Urothelium cell line (cell line): ENCODE measurements at places on chromosomes 2 and 18.

GRCh38 chr2:110858135-110858725, 125.9 kb downstream of the ACOXL start:
- DNase-seq, result no peak

GRCh38 chr18:70074116-70074515, 126.4 kb upstream of the CD226 start:
- DNase-seq, result no peak

- DNase-seq, result no peak
These were observed 146.6 kb downstream of the ZNF516 start for GRCh38 chr18:76348267-76349066.

DNA sequence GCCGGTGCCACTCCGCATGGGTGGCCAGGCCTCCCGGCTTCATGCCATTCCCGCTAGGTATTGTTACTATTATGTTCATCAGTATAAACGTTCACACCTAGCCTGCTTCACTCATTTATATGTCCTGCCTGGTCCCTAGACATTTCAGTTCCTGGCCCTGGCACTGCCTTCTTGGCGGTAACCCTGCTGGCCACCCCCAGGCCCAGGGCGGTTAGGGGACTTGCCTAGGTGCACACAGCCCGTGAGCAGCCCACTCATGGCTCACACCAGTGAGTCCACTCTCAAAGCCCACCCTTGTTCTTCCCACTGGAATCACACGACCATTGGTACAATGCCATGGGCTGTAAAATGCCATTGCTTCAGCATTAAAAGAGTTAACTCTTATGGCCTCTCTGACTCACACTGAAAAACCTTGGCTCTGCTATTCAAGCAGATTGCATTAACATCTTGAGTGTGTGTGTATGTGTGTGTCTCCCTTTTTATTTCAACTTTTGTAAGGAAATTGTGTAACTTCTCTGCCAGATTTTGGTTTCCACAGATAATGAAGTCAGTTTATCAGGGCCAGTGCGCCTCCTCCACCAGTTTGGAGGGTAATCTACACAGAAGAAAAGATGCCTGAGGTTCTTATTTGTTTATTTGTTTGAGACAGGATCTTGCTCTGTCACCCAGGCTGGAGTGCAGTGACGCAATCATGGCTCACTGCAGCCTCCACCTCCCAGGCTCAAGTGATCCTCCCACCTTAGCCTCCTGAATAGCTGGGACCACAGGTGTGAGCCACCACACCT, 74.2 kb downstream of the RAB31 start:
- DNase-seq, result peak; percentile 56

GRCh38 chr2:120896901-120897300, 161.2 kb downstream of the GLI2 start:
- no peak for DNase-seq

GRCh38 chr2:29762239-29762638, 159.1 kb downstream of the ALK start:
- DNase-seq, result no peak

GRCh38 chr2:214293593-214293992, 117.3 kb upstream of the VWC2L start:
- DNase-seq, result no peak

GRCh38 chr2:117551858-117552257, 262.6 kb upstream of the DDX18 start:
- DNase-seq, result no peak

GRCh38 chr2:16664052-16664731, 1.4 kb downstream of the CYRIA start:
- no peak for DNase-seq

DNA sequence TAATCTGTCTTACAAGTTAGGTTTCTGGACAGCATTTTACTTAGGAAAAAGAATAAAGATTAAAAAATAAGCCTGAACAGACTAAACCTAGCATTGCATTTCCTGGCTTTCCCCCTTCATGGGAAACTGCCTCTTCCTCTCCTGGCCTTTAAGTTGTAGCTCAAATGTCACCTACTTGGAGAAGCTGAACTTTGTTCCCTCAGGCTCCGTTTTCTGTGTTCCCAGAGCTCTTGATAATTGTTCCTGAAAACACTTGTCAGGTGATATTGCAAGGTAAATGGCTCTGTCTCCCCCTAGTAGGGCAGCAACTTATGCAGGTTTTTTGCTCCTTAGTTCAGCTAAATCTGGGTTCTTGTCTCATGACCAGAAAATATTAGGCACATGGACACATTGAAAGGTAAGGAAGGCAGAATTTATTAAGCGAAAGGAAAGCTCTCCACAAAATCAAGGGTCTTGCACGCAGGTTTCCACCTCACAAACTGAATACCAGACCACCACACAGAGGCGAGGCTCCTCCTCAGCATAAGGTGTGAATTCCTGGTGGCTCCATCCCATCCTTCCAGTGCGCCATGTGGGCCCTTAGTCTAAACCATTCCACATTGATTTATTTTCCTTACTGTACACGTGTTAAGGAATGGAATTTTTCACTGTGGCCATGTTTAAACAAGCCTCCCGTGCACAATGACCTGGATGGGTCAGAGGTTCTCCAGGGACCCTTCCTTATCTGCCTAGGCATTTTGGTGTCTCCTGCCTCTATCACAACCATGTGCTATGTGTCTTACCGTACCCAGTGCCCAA, 229.3 kb downstream of the HNMT start:
- no peak for DNase-seq

DNA sequence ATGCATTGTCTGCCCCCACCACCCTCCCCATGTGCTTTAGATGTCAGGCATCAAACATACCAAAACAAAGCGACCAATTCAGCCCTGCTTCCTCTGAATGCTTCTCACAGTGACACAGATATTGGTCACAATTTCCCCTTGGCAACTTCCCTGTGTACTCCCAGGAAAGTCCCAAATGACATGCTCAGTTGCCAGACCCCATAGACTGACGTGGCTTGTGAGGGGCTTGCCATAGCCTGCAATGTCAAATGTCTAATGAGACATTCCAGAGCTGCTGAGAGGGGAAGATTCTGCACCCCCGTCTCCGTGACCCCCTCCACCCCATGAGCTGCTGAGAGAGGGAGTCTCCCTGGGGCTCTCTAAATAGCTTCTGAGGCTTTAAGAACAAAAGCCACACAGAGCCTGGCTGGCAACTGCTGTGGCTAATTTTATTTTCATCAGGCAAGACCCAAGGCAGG, 47.3 kb downstream of the RFTN2 start:
- DNase-seq, result no peak

DNA sequence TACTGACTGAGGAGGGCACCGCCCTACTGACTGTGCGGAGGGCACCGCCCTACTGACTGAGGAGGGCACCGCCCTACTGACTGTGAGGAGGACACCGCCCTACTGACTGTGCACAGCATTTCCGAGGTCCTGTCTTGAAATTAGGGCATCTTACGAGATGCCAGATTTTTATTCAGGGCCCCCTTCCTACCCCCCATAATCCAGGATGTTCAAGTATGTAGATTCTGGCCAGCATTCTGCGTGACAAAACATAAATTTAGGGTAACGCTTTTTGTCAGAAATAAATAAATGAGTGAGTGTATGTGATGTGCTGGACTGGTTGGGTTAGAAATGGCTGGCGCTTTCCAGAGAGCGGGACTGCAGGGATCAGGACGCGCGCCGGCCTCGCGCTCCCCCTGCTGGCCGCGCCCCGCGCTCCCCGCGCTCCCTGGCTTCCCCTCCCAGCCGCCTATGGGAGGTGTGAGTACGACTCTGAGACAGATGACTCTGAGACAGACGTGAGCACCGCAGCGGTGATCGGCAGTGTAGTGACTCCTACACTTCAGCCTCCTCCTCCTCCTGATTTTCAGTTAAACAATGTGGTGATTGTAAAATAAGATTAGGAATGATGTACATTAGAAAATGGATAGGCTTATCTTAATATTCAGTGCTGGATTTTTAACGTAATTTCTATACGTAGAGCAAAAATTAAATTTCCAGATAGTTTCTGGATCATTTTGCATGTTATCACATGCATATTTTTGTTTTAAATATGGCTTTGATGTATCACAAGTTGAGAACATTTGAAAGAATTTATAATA, 149.2 kb upstream of the NFATC1 start:
- peak; percentile 81 for DNase-seq

DNA sequence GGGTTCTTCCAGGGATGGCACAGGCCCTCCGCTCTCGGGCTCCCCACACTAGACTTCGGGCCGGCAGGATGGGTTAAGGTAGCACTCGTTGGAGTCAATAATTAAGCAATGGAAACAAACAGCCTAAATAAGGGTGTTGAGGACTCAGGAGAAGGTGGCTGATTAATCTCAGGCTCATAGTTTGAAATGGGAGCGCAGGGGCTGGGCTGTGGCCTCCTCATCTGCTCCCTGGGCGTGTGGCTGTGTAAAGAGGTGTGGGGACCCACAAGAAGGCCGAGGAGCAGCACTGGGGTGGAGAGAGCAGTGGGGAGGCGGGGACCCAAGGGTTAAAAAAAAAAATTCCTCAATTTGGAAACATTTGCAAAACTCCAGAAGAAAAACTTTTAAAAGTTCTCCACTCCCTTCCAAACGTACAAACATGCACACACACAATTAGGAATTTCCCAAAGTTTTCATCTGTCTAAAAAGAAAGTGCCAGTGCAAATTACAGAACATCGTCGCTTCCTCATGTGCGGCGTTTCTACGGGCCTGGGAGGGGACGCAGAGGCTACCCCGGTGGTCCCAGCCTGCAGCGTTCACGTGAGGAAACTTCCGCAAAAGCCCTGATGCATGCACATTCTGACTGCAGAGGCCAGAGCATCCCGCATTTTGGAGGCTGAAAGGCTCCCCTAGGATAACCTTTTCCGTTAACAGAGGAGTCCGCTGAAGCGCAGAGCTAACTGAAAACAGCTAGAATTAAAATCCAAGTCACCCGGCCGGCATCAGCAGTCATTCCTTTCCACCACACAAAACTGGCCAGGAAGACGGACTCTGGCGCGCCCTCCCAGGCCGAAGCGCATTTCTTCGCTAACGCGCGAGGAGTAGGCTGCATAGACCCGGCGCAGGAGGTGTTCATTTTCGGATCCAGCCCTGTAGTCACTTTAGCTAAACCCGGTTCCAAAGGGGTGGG, 1.0 kb upstream of the TUBB6 start:
- DNase-seq, result peak; percentile 76

- no peak for DNase-seq
These were observed 250.2 kb upstream of the MEX3C start for GRCh38 chr18:51447351-51448342.

GRCh38 chr2:55460562-55460961, 40.9 kb upstream of the CCDC88A start:
- peak; percentile 28 for DNase-seq

DNA sequence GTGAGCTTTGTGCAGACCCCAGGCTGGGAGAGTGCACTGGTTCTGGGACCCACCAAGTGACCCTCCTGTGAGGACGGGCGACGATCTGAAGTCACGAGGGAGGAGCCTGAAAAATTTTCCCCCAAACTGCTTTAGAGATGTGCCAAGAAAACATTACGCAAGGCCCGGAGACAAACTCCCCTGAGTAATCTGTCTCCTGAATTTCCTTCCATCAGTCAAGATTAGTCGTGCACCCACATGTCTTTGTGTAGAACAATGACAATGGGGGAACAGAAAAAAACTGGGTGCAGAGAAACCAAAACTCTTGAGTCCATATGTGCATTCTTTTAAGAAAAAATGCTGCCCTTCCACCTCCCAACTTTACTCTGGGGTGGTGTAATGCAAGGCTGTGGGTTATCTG, 12.6 kb upstream of the NCK2 start:
- no peak for DNase-seq

DNA sequence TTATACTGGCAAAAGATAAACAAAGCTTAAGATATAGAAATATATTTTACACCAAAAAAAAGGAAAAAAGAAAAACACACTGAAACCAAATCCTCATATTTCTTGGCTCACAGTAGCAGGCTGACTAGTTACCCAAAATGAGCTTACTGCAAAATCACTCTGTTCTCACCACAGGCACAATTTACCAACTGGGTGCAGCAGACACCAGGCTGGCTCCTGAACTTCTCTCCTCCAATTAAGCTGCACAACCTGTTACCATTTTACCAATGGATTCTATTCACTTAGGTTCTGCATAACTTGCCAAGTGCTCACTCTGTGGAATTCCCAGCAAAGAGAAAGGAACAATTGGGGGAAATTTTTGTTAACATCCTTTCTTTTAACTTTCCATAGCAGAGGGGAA, 679.3 kb downstream of the ZEB2 start:
- no peak for DNase-seq

DNA sequence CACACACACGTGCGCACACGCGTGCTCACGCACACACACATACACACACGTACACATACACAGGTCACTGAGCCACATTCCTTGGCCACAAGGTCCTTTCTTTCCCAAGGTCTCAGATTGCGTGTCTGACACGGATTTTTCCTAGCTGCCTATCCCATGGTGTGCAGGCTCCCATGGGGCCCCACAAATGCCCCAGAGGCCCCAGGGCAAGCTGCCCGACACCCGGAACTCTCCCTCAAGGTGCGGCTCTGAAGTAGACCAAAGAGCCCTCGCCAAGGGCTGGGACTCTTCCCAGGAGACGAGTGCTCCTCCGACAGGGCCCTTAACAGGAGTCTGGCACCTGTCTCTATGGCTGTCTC, 46.7 kb downstream of the SDC1 start:
- no peak for DNase-seq

DNA sequence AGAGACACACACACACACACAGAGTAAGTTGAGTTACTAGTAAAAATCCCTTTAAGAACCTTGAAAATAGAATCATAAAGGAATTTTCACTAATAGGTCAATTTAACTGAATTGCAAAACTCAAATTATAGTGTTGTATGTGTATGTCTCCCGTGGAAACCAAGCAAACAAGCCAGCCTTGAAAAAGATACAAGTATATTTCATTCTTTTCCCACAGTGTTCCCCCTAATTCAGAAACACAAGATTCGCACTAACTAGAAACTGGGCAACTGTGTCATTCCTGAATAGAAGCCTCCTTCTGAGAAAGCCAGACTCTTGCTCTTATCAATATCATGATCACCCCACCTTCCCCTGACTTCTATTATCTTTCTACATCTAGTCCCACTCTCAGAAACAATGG, 229.5 kb downstream of the PIEZO2 start:
- no peak for DNase-seq

- no peak for DNase-seq
These were observed 63.5 kb downstream of the ZDBF2 start for GRCh38 chr2:206337956-206338355.

DNA sequence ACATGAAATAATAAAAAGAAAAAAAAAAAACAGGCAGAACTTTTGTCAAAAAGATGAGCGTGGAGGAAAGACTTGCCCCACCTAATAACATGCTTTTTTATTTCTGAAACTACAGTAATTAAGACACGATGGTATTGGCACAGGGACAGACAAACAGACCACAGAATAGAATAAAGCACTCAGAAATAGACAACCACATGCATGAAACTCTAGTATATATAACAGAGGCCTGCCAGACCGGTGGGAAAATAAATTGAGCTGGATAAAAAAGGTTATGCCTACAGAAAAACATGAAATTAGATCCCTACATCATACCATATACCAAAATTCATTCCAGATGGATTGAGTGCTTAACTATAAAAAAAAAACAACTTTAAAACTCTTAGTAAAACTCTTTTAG, 163.1 kb downstream of the NRP2 start:
- no peak for DNase-seq
